ENCODE measurements at places on chromosomes 13 and 19. TPM values are rescaled to one million over a fixed set of nuclear protein-coding genes. Genes with fewer than 3 reads are reported as not detected.

- no peaks in the 10 kb centered on the region for H3K4me1 ChIP-seq
- no peak overlapping the region for H3K4me3 ChIP-seq
- H3K27ac ChIP-seq: no peak overlapping the region
- peaks cover 9% of the 10 kb centered on the region for H3K36me3 ChIP-seq
- H3K27me3 ChIP-seq: no peaks in the 10 kb centered on the region
Measured at GRCh38 chr13:36973621-36974295, 25.4 kb downstream of the ALG5 start.

- H3K27ac ChIP-seq: no peak overlapping the region
- H3K27me3 ChIP-seq: no peaks in the 10 kb centered on the region
- peaks cover 56% of the 10 kb centered on the region for H3K36me3 ChIP-seq
- no peak overlapping the region for H3K4me3 ChIP-seq
Measured at GRCh38 chr19:36067681-36068080, 13.0 kb downstream of the WDR62 start.

DNA sequence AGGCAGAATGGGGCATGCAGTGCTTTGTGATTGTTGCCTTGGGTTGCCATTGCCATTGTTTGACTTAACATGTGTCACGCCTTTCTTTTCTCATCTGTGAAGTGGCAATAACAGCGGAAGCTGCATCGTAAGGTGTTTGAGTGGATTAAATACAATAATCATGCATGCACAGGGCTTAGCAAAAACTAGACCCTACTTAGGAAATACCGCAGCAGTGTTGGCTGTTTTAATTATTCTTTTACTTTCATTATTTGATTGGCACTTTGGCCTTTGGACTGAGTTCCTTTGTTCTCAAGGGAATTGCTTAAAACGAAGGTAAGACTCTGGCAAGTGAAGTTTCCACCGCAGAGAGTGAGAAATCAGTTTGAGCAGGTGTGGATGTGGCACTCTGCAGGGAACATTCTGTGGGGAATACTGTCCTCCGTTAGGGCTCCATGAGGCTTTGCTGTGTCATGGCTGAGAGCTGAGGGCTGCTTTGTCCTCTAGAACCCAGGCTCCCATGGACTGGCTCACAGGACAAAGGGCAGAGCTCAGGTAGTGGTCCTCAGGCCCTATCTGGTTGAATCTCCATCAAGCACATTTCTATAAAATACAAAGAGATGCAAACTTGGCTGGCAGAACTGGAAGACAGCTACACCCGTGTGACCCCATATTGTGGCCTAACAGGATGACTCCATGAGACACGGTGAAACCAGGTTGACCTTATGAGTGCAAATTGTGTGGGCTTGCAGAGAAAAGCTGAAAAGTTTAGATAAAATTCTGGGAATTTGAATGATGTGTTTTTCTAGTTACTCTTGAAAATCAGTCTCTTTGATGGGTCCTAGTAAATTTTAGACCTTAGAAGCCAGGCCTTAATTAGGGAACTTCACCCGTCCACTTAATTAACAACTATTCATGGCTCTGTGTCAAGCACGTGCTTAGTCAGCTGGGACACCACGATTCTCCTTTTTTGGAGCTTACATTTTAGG is 407.2 kb downstream of the KCNRG start:
- H3K36me3 ChIP-seq: no peaks in the 10 kb centered on the region
- no peak for DNase-seq
- H3K4me3 ChIP-seq: no peak overlapping the region
- H3K27ac ChIP-seq: peak overlapping the region; percentile 33
- H3K27me3 ChIP-seq: no peaks in the 10 kb centered on the region

DNA sequence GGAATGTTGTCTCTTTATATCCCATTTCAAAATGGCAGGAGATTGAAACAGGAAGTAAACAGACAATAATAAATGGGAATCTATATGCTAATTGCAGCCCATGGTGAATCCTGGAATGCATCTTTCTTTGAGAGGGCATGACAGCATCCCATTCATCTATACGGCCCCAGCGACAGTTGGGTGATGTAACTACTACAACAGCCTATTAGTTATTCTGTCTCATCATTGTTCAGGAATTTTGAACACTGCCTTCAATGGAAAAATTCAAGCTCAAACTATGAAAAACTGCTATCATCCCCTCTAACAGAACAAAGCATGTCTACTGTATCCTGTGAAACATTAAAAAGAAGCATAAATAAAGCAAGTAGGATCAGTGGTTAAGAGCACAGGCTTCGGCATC is 262.1 kb downstream of the DCT start:
- no peaks in the 10 kb centered on the region for H3K36me3 ChIP-seq
- no peaks in the 10 kb centered on the region for H3K27me3 ChIP-seq
- no peak overlapping the region for H3K4me3 ChIP-seq

GRCh38 chr19:30317403-30317802 is 54.8 kb upstream of the ZNF536 start:
- H3K36me3 ChIP-seq: no peaks in the 10 kb centered on the region
- DNase-seq: no peak
- H3K4me3 ChIP-seq: no peak overlapping the region
- no peaks in the 10 kb centered on the region for H3K27me3 ChIP-seq

Gene PSG3
- not detected for total RNA-seq

- no peak for DNase-seq
- H3K27ac ChIP-seq: no peak overlapping the region
- no peaks in the 10 kb centered on the region for H3K27me3 ChIP-seq
- H3K4me1 ChIP-seq: peaks cover 7% of the 10 kb centered on the region
- no peak overlapping the region for H3K4me3 ChIP-seq
Measured at GRCh38 chr19:49200238-49200862, 42.8 kb downstream of the TRPM4 start.

Gene RFPL4A
- not detected for total RNA-seq

Gene ZNF681
- 6.9 TPM for total RNA-seq
